NCI-H446 treated with DMSO at 0.1 percent for 48 hours (cell line): ENCODE measurements at places on chromosomes 6 and 20.

GRCh38 chr6:159493898-159494585 is 199.0 kb downstream of the SOD2 start:
- no peak for DNase-seq

GRCh38 chr6:16413399-16413798 is 175.0 kb downstream of the GMPR start:
- no peak for DNase-seq

DNA sequence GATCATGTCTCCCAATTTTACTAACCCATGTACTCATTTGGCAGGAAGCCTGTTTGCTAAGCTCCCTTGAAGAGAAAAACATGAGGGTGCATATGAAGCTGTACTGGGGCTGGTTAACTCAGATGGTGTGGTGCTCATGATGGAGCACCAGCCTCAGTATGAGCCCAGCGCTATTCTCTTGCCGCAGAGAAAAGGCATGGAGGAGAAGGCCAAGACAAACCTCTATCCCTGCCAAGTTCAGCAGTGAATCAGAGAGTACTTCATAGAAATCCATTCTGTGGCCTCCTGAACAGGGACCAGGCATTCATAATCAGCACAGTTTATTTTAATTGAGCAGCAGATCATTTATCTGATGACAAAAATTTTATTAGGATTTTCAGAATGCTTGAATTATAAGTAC is 398.1 kb downstream of the LMBRD1 start:
- peak; percentile 87 for DNase-seq

DNA sequence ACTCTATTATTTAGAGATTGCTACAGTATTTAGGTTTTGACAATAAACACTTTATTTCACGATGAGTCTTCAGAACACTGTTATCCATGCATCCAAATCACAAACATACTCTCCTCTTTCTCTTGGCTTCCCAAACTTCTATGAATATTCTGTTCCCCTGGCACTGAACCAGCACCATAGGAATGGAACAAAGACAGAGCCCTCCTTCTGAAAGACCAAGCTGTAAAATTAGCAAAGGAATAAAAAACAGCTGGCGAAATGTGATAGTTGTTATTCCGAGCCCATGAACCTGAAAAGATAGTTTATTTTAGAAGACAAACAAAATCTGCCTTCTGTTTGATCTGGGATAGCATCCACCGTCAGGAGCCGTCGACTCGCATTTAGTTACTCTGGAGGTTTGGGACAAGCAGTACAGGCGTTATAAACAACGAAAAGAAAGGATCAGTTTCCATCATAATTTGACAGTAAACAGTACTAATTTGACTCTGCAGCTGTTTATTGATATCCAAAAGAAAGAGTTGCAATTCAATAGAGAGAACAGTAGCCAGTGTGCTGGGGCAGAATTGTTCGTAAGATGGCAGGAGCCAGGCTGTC is 161.4 kb downstream of the CLIC5 start:
- no peak for DNase-seq

- no peak for DNase-seq
These were observed 303.6 kb downstream of the CLIC5 start for GRCh38 chr6:45712076-45712475.

DNA sequence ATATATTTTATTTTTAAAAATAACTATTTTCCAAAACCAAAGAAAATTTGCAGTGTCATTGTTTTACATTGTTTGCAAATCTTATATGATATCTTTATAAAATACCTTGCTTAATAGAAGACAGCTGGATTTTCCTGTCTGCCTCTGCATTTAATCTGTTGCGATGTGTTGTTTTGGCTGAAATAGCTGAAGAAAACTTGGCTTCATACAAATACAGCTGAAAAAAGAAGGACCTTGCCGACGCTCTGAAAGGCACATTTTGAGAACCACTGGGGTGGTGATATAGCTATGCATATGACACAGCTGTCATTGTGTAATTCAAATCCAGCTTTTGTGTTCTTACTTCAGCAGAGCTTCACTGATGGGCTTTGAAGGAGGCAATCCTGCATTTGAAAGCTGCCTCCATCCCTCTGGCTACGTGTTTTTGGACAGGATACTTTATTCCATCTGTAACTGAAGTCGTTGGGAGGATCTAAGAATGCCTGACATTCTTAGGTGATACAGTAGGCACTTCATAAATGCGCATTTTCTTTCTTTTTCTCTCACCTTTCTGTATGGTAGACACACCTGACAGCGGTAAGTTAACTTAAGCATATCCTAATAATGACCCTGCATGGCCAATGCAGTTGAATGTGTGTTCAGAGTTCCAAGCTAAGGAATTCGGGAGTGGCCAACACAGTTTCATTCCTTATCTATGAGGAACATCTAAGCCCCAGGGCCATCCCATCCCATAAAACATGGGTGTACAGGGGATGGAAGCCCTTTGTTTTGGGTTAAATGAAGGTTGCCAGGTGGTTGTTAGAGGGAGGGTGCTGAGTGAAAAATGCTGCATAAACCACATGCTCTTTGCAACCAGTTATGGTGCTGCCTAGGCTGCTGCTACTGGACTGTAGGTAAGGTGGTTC is 213.0 kb downstream of the TFAP2A start:
- no peak for DNase-seq

- DNase-seq: no peak
These were observed 171.3 kb upstream of the NT5E start for GRCh38 chr6:85278466-85279035.

DNA sequence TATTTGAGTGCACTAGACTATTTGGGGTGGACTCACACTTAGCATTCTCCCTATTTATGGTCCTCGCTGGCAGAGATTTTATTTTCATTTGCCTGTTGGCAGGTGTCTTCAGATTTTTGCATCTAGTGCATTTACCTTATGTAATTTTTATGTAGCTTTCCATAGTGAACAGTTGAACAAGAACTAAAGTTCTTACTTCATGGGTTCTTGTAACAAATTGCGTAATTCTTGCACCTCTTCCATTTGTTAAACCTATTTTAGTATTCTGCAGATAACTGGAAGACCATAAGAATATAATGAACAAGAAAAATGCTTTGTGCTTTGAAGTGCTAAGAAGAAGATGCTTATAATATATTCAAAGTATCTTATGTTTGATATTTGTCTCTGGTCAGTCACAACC is 252.8 kb upstream of the MMS22L start:
- DNase-seq: no peak

DNA sequence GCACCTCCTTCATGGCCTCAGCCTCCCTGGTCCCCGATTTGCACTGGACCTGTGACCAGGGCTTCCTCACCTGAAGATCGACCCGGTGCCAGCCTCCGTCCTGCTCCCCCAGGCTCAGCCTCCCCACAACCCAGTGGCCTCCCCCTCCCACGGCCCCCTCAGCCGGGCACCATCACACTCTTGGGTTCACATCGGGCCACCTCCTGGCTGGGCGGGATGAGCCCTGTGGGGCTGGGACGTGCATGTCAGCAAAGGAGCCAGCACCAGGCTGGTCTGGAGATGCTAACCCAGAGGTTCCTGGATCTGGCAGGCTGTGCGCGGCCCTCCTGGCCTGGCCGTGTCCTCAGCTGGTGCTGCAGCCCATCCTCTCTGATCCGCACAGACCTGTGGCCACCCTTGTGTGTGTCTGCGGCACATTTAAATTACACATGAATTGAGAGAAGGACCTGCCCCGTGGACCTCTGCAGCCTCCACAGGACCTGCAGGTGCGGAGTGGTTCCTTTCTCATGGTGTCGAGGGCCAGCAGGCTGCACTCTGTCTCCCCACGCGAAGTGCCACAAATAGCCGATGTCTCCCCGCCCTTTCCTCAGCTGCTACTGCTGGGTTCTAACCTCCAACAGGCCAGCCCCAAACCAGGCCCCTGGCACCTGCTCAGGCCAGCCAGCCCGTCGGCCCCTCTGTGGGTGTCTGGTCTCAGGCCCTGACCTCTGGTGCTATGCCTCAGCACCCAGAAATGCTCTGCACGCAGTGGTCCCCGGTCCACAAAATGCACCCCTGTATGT is 237.5 kb downstream of the ERMARD start:
- DNase-seq: no peak

DNA sequence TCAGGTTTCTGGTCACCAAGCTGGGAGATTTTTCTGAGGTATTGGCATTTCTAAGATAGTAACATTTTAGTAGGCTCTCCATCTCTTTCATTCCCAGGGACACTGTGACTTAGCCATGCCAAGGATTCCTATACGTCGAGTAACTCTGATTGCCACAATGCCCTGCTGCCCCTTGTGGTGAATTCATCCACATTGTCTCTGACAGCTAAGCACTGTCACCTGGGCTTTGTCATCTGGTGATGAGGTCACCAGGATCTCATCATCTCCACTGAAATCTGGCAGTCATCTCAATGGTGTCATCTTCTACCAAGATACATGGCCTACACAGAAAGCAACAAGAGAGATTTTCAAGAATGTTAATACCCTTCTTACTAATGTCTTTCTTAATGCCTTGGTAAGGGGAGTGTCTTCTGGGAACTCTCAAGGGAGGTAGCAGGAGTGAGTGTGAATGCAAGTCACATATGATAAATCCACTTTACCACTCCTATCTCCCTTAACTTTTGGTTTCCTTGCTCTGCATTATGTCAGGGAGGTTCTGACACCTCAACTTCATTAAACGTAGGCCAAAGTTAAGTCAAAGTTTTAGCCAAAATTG is 246.7 kb downstream of the CD109 start:
- DNase-seq: no peak

- DNase-seq: no peak
These were observed 219.2 kb downstream of the CLVS2 start for GRCh38 chr6:123215211-123215610.

- DNase-seq: no peak
These were observed 12.5 kb upstream of the EBF4 start for GRCh38 chr20:2680046-2680445.

GRCh38 chr6:77124604-77125003 is 338.7 kb downstream of the HTR1B start:
- DNase-seq: no peak

DNA sequence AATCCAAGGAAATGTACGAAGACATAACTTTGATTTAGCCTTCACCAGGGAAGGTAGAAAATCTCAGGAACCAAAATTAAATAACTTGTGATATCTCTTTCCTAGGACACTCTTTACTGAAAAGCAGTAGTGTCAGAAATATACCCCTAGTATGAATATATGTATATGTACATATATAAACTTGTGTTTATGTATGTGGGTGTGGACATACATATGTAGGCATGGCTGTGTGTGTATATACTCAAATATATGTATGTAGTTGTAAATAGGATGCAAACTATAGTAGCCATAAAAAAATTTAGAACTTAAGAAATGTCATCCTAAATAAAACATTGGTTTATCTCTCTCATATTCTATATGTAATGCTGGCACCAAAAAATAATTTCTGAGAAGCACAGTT is 500.8 kb downstream of the ADGRB3 start:
- DNase-seq: no peak

- DNase-seq: no peak
These were observed 5.1 kb downstream of the BLOC1S5 start for GRCh38 chr6:8059129-8059528.

GRCh38 chr6:2899596-2899995 is 3.5 kb downstream of the SERPINB9 start:
- no peak for DNase-seq

DNA sequence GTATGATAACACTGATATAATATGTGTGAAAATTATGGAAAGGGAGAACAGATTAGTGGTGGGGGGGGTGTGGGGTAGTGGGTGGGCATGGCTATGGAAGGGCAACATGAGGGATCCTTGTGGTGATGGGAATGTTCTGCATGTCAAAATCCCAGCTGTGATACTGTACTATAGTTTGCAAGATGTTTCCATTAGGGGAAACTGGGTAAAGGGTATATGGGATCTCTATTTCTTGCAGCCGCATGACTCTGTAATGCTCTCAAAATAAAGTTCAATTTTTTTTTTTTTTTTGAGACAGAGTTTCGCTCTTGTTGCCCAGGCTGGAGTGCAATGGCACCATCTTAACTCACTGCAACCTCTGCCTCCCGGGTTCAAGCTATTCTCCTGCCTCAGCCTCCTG is 14.3 kb downstream of the ZBTB2 start:
- DNase-seq: no peak

DNA sequence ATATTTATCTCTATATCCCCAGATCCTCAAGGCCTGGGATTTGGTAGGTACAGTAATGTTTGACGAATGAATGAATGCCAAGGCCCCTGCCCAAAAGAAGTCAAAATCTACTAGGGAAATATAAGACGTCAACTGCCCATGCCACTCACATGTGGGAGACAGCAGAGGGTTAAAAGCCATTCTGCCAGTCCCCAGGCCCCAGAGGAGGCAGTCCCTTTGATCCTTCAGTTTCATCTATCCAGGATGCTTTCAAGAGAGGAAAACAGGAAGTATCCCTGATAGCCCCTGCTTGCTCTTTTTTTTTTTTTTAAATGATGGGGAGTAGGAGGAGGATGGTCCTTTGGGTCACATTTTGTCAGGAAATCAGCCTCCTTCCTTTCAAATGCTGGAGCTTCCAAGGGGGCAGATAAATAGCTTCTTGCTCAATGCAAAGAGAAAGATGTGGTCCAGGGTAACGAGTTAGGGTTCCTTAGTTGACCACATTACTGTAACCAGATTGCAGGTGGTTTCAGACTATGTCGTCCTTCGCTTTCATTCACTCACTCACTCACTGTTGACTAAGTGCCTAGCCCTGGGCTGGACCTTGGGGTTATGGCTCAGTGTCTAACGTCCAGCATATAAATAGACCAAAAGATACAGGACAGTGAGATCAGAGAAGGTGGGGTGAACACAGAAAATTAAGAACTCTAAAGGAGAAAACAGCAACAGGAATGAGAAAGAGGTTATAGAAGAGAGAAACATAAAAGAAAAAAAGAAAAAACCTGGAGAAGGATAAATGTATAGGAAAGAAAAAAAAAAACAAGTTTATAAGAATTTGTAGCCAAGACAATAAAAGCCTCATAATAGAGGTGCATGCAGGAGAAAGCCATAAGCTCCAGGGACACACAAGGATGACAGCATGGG is 64.6 kb upstream of the PIM1 start:
- DNase-seq: no peak

- no peak for DNase-seq
These were observed 4.1 kb upstream of the KCNQ5 start for GRCh38 chr6:72617721-72618120.

DNA sequence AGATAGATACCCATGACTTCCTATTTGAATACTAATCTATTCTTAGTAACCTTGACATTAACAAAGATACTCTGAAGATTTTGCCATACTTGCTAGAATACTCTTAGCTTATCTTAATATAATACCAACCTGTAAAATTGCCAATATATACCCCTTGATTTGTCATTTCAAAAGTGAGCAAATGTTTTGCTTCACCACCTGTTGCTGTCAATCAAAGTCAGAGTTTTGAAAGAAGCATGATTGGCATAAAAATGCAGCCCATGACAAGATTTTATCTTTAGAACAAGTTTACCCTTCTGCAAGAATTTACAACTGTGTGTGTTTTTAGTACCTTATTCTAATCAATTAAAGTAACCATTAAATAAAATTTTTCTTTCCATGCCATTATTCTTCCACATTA is 236.2 kb downstream of the TBX18 start:
- DNase-seq: no peak

DNA sequence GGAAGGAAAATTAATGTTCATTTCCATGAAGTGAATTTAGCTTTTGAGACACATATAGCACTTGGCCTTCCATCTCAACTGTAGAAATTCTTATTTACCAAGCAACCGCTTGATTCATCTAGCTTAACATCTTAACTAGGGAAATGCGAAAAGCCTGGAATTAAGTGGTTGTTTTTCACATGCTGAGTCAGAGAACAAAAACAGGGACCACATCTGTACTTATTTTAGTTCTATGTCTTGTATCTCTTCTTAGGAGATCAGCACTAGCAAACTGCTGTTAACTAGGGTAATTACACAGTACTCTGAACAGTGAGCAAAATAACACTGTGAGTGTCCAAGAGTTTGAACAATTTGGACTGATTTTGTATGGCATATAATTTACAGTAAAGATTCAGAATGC is 590.9 kb upstream of the NRSN1 start:
- DNase-seq: no peak
